Fibroblast of skin of scalp (primary cell): ENCODE measurements at places on chromosomes 7 and 10.

- DNase-seq = peak; percentile 9
Observed at GRCh38 chr10:14658331-14659127, 116.2 kb downstream of the FAM107B start.

- no peak for DNase-seq
Observed at GRCh38 chr10:4189281-4189680, 404.3 kb upstream of the KLF6 start.

- DNase-seq = no peak
Observed at GRCh38 chr10:91634898-91635297, 2.0 kb upstream of the PPP1R3C start.

GRCh38 chr10:62554632-62555199 is 180.5 kb downstream of the ZNF365 start:
- DNase-seq = peak; percentile 84

GRCh38 chr7:37546677-37547076 is 98.0 kb upstream of the ELMO1 start:
- DNase-seq = no peak

DNA sequence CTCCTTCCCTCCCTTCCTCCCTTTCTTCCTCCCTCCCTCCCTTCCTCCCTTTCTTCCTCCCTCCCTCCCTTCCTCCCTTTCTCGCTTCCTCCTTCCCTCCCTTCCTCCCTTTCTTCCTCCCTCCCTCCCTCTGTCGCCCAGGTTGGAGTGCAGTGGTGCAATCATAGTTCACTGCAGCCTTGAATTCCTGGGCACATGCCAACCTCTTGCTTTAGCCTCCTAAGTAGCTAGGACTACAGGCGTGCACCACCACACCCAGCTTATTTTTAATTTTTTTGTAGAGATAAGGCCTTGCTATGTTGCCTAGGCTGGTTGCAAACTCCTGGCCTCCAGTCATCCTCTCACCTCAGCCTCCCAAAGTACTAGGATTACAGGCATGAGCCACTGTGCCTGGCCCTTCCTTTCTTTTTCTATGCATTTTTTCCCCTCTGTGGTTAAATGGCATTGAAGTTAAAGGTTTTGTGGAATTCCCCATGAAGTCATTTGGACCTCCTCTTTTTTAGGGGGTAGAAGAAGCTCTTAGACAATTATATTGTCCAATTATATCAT is 9.6 kb downstream of the KLHDC10 start:
- DNase-seq = no peak
